Upper lobe of left lung (tissue), 6 donors: ENCODE measurements at places on chromosomes 6 and 20. TPM values are rescaled to one million over a fixed set of nuclear protein-coding genes. Genes with fewer than 3 reads are reported as not detected.

EMILIN3 gene
- 0.20 TPM for total RNA-seq

GRCh38 chr6:75483136-75483952 lies 10.3 kb downstream of the FILIP1 start:
- DNase-seq, result no peak
- H3K4me3 ChIP-seq, result no peak overlapping the region
- peaks cover 27% of the 10 kb centered on the region for H3K4me1 ChIP-seq
- H3K27me3 ChIP-seq, result no peaks in the 10 kb centered on the region
- no peaks in the 10 kb centered on the region for H3K36me3 ChIP-seq

GRCh38 chr6:142378138-142378875 lies 76.5 kb downstream of the ADGRG6 start:
- H3K4me1 ChIP-seq, result peaks cover 26% of the 10 kb centered on the region
- no peaks in the 10 kb centered on the region for H3K36me3 ChIP-seq
- H3K27me3 ChIP-seq, result no peaks in the 10 kb centered on the region
- H3K4me3 ChIP-seq, result no peak overlapping the region
- no peak overlapping the region for H3K27ac ChIP-seq
- DNase-seq, result peak; percentile 24

DNA sequence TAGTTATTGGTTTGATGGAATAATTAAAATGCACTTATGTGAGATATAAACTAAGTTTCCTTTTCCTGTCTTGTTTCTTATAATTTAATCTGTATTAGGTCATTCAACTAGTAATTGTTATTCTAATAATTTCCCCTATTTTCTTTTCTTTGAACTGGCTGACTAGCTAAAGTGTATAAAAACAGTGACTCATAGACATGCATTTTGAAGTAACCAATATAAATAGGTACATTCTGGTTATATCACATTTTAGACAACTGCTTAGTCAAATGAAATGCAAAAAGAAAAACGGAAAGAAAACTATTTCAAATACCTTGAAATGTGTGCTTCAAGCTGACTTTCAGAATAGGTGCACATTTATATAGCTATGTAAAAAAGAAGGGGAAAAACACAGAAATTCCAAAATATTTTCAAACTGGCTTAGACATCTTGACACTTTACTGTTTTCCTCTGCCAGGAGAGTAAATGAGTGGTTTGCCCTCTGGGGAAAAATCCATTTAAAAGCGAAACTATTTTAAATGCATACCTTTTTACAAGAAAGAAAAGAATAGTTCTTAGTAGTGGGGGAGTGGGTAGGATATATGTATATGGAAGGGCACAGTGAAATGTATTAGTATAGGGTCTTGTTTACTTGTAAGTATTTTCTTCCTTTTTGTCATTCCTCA lies 28.3 kb downstream of the KCNQ5 start:
- no peak for DNase-seq
- H3K27ac ChIP-seq, result no peak overlapping the region
- no peaks in the 10 kb centered on the region for H3K4me1 ChIP-seq
- H3K36me3 ChIP-seq, result no peaks in the 10 kb centered on the region
- H3K4me3 ChIP-seq, result no peak overlapping the region

DNA sequence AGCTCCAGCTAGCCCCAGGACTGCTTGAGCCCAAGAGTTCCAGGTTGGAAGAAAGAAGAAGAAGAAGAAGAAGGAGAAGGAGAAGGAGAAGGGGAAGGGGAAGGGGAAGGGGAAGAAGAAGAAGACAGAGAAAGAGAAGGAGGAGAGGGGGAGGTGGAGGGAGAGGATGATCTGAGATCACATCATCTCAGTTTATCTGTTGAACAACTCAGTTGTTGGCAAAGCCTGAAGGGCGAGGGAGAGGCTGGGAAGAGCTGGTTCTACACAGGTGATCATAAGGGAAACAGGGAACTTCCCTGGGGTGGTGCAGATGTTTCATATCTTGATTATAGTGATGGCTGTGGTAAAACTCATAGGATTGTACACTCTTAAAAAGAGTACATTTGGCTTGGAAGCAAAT lies 3.1 kb upstream of the RRBP1 start:
- DNase-seq, result no peak
- H3K36me3 ChIP-seq, result no peaks in the 10 kb centered on the region
- no peaks in the 10 kb centered on the region for H3K27me3 ChIP-seq
- H3K4me3 ChIP-seq, result no peak overlapping the region

- no peaks in the 10 kb centered on the region for H3K4me1 ChIP-seq
- no peak overlapping the region for H3K4me3 ChIP-seq
- no peak for DNase-seq
- H3K27me3 ChIP-seq, result no peaks in the 10 kb centered on the region
- no peaks in the 10 kb centered on the region for H3K36me3 ChIP-seq
Observed at GRCh38 chr20:49503176-49503575, 20.7 kb upstream of the KCNB1 start.

DNA sequence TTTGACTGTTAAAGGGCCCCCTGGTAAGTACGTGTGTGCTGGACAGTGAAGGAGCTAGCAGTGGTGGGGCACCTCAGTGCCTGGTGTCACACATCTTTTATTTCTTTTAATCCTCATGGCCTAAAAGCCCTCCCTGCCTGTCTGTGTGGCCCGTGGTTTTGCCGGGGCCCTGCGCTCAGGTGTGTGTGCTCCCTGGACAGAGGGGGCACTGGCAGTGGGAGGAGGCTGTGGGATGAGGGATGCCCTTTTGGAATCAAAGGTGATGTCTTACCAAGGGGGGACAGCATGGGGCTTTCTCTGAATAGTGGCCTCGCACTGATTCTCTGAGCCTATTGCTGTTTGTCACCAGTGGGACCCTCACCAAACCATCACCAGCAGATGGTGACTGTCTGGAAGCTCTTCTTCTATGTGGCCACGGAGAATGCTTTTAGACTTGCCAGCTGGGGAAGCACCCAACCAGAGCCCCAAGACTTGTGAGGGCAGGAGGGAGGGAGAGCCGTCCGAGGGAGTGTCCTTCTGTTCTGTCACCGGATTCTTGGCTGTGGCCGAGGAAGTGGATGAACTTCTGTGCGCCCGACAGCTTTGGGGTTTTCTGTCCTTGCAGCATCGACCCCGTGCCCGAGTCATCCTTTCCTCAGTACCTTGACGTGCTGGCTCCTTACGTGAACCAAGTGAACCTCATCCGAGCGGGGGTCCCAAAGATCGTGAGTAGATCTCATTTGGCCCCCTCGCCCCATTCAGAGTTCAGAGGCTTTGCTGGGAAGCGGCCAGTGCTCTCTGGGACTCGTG lies 18.1 kb downstream of the PNLDC1 start:
- H3K36me3 ChIP-seq, result no peaks in the 10 kb centered on the region
- no peak overlapping the region for H3K4me3 ChIP-seq
- no peak for DNase-seq
- no peaks in the 10 kb centered on the region for H3K4me1 ChIP-seq
- H3K27me3 ChIP-seq, result no peaks in the 10 kb centered on the region

GRCh38 chr6:29610540-29610939 lies 22.4 kb downstream of the GABBR1 start:
- no peaks in the 10 kb centered on the region for H3K27me3 ChIP-seq
- no peak overlapping the region for H3K4me3 ChIP-seq
- no peak overlapping the region for H3K27ac ChIP-seq
- no peaks in the 10 kb centered on the region for H3K4me1 ChIP-seq
- H3K36me3 ChIP-seq, result peaks cover 62% of the 10 kb centered on the region
- DNase-seq, result no peak

- H3K27ac ChIP-seq, result no peak overlapping the region
- no peaks in the 10 kb centered on the region for H3K27me3 ChIP-seq
- peaks cover 40% of the 10 kb centered on the region for H3K36me3 ChIP-seq
- peak; percentile 42 for DNase-seq
- no peaks in the 10 kb centered on the region for H3K4me1 ChIP-seq
Observed at GRCh38 chr20:58995461-58996225, 11.4 kb downstream of the CTSZ start.
